ENCODE measurements at places on chromosomes 1 and 21. TPM values are rescaled to one million over a fixed set of nuclear protein-coding genes. Genes with fewer than 3 reads are reported as not detected.

GRCh38 chr1:60133000-60133673 is 59.6 kb upstream of the C1orf87 start:
- no peak overlapping the region for H3K27ac ChIP-seq
- no peak for DNase-seq
- H3K36me3 ChIP-seq: no peaks in the 10 kb centered on the region

DNA sequence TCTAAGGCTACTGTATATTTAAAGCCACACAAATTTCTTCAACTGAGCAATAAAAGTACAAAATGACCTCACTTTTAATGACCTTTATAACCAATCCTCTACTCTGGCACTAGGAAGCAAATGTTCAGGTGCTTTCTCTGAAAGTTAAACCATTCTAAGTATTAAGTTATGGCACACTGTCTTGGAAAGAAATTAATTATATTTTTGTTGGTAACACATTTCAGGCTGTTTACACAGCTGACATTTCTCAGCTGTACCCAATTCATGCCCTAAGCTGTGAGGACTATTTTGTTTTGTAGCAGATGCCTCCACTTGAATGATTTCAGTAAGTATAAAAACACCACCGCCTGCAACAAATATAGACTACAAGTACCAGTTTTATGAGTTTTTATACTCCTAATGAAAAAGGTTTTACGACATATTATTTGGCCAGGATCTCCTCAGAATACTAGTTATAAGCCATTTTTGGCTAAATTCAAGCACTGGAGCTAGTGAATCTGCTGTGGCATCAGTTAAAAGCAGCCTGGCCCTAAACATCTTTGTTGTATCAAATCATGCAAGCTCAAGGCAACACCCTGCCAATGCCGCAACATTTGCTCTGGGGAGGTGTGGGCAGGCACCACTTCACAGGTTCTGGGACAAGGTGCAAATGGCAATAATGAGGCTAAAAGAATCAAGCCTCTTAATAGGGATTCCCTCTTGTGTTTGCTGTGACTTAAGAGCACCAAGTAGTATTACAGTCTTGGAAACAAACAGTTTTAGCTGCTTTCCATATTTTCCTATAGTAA is 228.4 kb upstream of the DMRTA2 start:
- H3K27me3 ChIP-seq: no peaks in the 10 kb centered on the region
- DNase-seq: no peak
- no peaks in the 10 kb centered on the region for H3K4me1 ChIP-seq
- peaks cover 16% of the 10 kb centered on the region for H3K36me3 ChIP-seq
- no peak overlapping the region for H3K4me3 ChIP-seq
- no peak overlapping the region for H3K27ac ChIP-seq

The CLCA1 gene
- not detected for total RNA-seq

The NSL1 gene
- 41.0 TPM for total RNA-seq

GRCh38 chr1:181205901-181206300 is 117.4 kb downstream of the IER5 start:
- H3K27me3 ChIP-seq: no peaks in the 10 kb centered on the region
- H3K4me1 ChIP-seq: no peaks in the 10 kb centered on the region
- H3K27ac ChIP-seq: no peak overlapping the region
- no peak overlapping the region for H3K4me3 ChIP-seq
- no peak for DNase-seq

The PDPN gene
- total RNA-seq: not detected

All from naive thymus-derived CD8-positive, alpha-beta T cell (primary cell).